CD4-positive, alpha-beta T cell treated with Interleukin-12 subunit alpha and Interleukin-12 subunit beta, for 1 hour (primary cell): ENCODE measurements at places on chromosomes 2 and 18.

DNA sequence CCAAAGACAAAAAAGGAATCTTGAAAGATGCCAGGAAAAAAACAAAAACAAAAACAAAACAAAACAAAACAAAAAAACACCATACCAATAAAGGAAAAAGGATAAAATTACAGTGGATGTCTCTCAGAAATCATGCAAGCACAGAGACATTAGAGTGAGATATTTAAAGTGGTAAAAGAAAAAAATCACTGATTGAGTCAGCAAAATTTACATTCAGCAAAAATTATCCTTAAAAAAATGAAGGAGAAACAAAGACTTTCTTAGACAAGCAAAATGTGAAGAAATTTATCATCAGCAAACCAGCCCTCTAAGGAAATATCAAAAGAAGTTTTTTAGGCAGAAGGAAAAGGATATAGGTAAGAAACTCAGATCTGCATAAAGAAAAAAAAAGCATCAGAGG lies 10.2 kb upstream of the GKN1 start:
- DNase-seq: no peak

DNA sequence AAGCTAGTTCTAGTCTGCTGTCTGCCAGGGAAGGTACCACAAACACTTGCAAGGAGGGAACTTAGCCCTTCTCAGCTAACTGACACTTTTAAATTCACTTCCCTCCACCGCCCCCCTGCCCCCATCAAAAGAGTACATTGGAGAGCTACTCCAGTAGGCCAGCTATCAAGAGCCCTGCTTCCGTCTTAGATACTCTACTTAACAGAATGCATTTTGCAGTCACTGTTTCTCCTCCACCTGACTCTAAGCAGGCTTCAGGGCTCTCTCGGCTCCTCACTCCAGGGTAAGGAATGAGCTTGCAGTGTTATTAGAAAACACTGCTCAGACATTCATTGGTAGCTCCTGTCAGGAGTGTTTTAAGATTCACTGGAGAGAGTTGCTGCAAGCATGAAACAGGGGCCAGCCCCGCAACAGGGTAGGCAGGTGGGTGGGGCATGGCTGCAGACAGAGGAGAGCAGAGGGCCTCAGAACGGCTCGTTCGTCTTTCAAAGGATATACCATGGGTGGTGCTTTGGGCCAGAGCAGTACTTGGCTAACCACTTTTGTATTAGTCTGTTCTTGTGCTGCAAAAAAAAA lies 35.3 kb upstream of the PDCL3 start:
- no peak for DNase-seq

GRCh38 chr18:41618147-41618546 lies 336.9 kb upstream of the PIK3C3 start:
- DNase-seq: no peak

GRCh38 chr2:64934530-64934929 lies 54.7 kb upstream of the SLC1A4 start:
- no peak for DNase-seq

DNA sequence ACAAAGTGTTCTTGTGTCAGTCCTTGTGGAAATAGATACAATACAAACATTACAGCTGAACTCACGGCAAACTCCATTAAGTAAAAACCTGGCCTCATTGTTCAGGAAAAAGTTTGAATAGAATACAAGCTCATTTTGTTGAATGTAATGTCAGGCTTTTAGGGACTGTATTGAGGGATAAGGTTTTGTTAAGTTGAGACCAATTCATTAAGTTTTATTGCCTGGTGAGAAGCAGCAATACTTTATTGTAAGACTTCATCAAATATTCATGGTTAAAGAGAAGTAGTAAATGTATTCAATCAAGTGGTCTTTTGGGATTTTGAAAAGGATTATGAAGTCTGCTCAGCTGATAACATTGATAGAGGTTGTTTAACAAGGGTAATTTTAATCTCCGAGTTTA lies 35.4 kb upstream of the METAP1D start:
- no peak for DNase-seq

GRCh38 chr18:29140590-29140989 lies 963.7 kb upstream of the CDH2 start:
- no peak for DNase-seq

- no peak for DNase-seq
Observed at GRCh38 chr2:44051593-44052347, 56.0 kb upstream of the LRPPRC start.

DNA sequence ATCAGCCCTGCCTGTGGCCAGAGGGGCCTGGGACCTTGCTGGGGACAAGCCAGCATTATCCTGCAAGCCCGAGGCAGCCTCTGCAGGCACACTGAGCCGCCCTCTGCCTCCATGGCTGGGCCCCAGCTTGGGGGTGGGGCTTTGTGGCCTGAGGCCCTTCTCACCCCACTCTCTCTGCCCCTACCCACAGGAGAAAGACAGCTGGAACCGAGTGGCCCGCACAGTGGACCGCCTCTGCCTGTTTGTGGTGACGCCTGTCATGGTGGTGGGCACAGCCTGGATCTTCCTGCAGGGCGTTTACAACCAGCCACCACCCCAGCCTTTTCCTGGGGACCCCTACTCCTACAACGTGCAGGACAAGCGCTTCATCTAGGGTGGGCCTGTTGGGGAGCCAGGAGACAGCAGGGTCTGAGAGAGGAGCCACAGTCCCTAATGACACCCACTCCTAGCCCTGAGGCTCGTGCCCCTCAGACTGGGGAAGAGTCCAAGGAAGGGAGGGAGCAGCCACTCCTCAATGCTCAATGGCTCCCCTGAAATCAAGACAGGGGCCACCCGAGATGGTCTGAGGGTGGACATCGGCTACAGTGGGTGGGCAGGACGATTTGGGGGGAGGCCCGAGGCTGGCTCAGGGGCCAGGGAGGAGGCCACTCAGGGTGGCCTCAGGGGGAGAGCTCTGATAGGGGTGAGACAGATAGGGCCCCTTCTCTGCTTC lies 4.4 kb upstream of the CHRNG start:
- DNase-seq: no peak

DNA sequence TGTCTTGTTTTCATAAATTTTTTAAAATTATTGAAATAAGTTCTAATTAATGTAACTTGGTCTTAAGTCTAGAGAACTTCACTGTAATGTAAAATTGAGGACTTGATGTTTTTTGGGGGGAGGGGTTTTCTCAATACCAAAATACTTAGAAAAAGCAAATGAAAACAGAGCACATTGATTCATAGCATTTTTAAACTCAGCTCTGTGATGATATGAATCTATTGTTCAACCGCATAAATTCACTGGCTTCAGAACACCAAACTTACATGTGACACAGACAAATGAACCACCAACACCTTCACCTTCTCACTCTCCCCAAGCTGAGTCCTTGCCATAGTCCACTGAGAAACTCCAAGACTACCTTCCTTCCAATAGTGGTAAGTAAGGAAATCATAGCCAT lies 108.2 kb downstream of the ZNF521 start:
- DNase-seq: no peak

- DNase-seq: no peak
Observed at GRCh38 chr2:226376516-226377180, 423.0 kb downstream of the IRS1 start.

DNA sequence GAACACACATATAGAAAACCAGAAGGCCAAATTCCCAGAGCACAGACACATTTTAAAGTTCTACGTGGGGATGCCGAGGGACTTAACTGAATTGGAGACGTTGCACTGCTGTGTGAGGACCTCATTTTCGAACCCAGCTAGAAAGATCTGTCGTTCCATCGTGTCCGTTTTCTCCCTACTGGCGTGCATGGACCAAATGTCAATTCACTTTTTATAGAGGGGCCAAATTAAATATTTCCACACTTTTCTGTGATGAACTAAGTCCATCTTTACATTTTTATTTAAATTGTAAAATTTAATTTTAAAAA lies 692 bp upstream of the TSHZ1 start:
- DNase-seq: no peak

DNA sequence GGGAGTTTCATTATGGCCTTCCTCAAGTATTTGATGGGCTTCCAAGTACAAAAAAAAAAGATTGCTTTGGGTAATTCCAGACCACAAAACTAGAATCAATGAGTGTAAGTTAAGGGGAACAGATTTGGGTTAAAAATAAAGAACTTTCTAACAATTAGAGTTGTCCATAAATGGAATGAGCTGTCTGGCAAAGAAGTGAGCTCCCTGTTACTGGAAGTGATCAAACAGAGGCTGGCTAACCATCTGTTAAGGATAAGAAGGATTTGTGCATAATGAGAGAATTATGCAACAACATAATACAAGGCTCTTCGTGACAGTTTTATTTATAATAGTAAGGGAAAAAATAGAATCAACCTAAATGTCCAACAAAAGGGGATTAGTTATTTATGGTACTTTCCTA lies 44.6 kb upstream of the ACVR1 start:
- DNase-seq: no peak

DNA sequence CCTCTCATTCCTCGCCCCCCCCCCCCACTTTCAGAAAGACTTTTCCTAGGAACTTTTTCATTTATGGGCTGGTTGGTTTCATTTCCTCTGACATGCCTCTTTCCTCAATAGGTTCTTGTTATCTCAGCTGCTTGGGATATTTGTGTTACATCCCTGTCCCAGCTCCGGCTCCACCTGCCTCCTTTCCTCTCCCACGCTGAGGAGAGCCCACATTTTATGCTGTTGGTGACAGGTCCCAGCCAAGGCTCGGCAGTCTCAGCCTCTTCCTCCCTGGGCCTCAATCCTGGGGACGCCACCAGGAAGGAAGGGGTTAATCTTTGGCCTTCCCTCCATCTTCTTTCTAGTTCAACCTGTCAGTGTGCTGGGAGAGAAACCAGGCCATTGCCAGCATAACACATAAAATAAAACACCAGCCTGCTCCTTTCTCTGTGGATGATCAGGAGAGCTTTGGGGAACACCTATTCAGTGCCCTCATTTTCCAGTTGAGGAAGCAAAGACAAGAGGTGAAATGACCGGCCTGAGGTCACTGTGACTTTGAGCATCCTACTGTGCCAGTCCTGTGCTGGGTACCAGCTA lies 216.9 kb upstream of the TNP1 start:
- DNase-seq: no peak

- DNase-seq: no peak
Observed at GRCh38 chr2:43444989-43445645, 150.7 kb downstream of the THADA start.

DNA sequence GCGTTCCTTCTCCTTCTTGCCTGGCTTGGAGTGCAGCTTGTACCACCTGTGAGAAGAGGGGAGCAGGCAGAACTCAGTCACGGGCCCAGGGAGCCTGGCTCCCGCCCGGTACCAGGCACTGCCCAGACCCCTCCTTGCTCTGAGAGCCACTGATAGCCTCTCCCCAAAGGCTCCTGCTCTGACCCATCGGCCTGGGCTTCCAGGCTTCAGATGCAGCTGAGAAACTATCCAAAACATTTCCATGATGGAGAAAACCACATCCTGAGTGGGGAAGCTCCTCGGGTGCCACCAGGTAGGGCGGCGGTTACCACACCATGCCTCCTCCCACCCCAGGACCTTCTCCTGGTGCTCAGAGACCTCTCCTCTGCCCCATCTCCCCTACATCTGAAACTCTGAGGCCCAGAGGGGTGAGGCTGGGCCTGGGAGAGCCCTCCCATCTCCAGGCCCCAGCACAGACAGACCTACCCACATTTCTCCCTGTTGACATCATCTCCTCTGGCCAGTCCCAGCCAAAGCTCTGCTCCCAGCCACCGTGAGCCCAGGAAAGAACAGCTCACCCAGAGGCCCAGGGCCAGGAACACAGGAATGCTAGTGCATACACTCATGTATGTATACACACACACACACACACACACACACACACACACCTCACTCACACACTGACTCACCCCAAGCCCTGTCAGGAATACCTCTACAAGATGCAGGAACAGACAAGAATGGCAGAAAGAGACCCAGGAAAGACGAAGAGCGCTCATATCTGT lies 17.9 kb upstream of the SFXN5 start:
- DNase-seq: no peak

DNA sequence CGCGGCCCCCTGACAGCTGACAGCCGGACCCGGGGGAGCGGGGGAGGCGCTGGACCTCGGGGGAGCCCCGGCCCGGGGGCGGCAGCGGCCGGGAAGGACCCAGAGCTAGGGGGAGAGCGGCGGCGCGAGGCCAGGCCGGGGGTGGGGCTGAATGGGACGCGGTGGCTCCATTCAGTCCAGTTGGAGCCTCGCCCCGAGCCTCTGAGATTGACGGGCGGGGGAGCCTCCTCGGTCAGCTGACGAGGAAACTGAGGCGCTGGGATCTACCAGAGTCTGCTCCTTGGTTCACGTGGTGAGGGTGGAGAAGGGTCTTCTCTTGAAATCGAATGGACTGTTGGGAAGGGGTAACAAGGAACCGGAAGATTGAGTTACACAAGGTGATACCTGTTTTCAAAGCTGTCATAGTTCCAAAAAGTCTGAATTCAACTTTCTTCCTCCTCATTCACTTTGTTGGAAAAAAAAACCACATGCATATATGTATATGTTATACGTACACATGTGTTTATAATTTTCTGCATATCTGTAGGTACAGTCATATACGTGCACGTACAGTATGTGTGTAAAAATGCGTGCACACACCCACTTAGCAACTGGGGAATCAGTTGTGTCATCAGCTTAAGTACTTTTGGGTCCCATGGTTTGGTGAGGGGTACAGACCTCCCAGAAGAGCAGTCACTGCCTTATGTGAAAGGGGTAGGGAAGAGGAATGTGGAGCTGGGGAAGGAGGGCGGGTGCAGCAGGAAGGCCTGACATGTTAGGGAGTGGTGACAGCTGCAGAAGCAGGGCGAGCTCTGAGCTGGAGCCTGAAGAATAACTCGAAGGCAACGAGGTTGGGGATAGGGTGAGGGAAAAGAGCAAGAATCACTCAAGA lies 628 bp downstream of the PPP1R7 start:
- no peak for DNase-seq

DNA sequence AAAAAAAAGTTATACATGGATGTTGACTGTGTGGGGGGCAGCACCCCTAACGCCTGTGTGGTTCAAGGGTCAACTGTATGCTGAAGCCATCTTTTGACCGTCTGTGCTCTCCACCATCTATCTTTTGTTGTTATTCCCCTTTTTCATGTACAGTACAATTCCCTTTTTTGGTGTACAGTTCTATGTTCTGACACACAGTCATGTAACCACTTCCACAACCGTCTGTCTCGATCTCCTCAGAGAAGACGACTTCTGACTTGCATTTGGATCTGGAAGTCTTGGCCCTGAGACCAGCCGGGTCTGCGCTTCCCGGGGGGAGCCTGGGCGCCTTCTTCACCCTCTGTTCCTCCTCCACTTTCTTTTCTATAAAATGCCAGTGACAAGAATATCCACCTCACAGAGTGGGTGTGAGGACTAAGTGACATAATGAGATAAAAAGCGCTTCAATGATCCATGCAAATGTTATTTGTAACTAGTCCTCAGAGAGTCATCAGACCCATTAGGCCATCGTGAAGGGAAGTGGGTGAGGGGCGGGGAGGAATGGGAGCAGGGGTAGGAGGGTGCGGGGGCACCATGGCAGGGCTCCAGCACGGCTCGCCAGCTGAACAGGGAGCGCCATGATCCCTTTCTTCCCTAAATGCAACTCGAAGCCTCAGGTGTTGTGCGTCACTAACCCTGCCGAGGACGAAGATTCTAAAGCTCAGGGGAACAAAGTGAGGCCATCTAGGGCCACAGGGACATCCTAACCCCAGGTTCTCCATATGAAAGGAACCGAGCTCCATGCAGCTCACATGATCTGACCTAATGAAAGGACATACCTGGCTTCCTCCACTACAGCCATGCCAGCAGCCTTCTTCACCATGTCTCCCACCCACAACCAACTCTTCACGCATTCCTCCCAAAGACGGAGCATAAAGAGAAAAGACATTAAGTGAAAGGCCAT lies 16.6 kb downstream of the ADCY3 start:
- DNase-seq: no peak

- DNase-seq: no peak
Observed at GRCh38 chr18:27314996-27315395, 129.9 kb upstream of the CHST9 start.
